Stimulated activated CD4-positive, alpha-beta T cell treated with anti-CD3 and anti-CD28 coated beads, Interleukin-2, amount 100 ng/mL, for 4 hours (primary cell): ENCODE measurements at places on chromosomes 5 and 9.

DNA sequence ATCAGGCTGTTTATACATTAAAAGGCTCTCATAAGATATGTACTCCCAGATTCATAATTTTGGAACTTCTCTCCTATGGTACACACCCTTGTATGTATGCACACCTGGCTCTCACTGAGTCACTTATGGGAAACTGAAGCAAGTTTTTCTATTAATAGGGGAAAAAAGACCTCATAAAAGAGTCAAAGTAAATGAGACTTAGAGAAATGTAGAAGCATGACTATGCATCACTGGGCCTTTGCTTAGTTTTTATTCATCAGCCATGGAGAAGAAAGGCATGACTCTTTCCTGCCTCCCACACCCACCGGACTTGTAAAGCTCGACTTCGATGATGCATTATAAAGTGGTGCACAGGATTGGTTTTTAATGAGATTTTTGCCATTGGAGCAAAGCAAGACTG, 28.2 kb downstream of the MTAP start:
- DNase-seq, result no peak

DNA sequence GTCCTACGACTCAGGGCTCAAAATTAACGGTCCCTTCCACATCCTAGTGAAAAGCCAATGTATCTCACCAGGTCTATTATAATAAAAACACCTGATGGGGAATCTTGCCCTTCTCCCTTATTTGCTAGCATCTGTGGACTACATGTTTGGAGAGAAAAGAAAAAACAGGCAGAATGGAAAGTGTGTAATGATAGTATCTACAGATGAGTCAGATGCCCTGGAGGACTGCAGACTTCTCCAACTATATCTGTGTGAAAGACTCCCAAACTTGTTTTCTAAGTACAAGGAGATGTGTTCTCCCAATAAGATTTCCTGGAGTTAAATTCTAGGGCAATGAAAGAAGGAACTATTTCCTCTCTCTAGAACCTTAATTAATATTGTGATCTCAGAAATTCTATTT, 66.0 kb downstream of the FOXB2 start:
- no peak for DNase-seq

DNA sequence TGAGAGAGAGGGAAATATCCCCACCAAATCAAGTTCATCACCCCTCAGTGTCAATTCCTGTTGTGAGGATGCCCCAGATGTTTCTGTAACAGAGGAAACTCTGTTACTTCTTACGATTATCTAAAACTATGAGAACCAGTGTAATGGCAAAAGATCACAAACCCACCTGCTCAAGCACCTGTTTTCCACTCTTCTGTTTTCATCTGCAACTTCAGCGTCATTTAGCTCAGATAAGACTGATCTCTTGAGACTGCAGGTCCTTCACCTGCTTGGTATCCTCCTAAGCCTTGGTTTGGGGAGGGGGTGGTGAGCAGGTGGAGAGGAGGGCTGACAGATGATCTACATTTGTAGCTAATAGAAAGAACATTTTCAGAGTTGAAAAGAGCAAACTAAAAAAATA, 229.3 kb downstream of the SLF1 start:
- DNase-seq, result no peak

DNA sequence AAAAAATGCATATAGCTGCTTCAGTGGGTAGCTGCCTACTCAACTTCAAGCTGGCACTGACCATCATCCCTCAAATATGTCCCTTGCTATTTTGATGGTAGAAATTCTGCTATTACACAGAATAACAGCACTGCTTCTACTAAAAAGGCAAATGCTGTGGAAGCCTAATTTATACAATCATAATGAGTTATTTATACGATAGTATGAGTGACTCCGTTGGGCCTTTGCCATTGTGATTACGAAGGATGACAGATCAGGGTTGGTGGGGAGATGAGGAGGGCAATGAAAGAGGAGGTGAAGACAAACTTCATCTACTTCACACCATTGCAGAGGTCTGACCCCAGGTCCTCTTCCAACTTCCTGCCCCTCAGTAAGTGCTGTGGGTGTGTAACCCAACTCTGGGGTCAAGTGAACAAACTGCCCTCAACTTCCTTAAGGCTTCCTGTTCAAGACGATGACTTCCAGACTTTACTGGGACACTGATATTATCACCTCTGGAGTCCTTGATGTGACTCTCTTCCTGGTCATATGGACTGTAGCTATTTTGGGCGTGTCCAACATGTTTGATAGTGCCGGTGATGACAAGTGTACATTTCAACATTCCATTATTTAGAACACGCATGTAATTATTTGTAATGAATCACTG, 74.1 kb upstream of the RPS23 start:
- DNase-seq, result no peak

DNA sequence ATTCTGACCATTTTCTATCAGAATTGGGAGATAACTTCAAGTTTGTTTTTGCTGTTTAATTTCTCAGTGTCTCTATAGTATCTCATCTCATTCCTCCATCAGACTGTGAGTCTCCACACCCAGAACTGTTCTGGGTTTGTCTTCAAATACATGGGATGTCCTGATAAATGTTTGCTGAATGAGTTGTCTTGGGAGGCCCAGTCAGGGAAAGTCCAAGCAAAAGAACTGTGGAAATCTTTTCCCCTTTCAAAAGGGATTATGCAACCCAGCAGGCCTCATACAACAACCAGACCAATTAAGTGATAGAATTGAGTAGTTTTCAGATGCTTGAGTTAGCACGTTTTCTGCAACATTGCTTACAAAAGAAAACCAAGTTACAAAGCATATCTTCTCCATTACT, 324.4 kb downstream of the BRINP1 start:
- no peak for DNase-seq

- DNase-seq, result no peak
These were observed 6.9 kb downstream of the PCDHGA12 start for GRCh38 chr5:141437221-141437620.

GRCh38 chr9:18629136-18629535, 155.2 kb downstream of the ADAMTSL1 start:
- no peak for DNase-seq

DNA sequence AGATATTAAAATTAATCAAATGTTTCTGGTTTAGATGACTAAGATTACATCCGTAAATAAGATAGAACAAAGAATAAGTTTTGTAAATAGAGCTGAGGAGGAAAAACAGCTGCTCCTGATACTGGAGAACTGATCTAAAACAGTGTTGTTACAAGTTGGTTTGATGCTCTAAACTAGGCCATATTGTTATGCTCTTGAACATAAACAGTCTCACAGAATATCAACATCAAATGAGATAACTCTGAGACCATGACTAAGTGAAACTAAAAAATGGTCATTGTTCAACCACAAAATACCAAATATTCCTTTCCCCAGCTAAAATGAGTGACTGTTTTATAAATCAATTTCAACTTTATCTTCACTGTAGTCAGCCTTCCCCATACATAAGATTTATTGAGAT, 16.5 kb upstream of the SRFBP1 start:
- no peak for DNase-seq

DNA sequence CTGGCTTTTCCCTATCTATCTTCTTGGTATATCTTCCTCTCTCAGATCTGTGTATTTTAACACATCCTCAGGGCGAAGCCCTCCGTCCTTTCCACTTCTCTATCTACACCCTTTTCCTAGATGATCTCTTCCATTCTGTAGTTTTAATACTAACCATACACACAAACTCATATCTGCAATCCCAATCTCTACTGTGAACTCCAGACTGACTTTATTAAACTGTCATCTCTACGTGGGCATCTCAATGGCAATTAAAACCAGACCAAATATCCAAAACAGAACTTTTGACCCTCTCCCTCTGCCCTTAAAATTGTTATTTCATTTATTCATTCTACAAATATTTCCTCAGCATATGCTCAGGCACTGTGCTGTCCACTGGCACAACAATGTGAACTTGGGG, 7.1 kb downstream of the FNIP1 start:
- no peak for DNase-seq

DNA sequence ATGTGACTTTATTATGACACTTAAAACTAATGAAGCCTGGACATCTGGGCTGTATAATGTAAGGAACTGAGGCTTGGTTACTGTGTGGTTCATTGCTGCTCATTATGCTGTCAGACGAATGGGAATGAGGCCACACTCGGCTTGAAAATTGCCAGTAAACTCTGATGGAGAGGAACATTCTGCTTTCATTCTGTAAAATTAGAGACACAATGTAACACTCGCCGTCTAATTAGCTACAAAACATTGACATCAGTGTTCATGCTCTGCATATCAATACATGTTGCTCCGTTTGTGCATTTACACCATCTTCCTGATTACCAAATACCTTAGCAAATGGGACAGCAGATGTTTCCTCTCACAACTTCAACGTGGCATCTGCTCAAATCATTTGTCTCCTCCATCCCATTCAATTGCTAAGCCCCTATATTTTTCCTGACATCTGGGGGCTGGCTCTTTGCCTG, 133.0 kb downstream of the SLC28A3 start:
- no peak for DNase-seq

GRCh38 chr5:111144352-111144930, 52.3 kb downstream of the WDR36 start:
- DNase-seq, result no peak

- DNase-seq, result no peak
These were observed 115.9 kb downstream of the ACTBL2 start for GRCh38 chr5:57366744-57367143.

DNA sequence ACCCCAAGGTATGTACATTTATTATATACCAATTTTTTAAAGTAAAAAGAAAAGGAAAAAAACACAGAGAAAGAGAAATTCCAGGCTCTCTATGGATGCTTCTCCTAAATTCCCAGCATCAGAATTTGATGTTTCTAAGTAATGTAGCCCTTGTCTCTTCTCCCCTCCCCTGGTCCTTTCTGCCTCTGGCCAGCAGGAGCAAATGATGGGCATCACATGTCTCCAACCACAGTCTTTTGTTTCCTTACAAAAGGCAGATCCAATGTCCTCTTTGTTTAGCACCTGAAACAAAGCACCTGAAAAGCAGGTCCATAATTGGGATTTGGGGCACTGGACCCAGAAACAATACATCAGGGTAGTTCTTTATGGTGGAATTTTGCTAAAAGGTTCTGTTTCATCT, 50.4 kb upstream of the APC start:
- DNase-seq, result no peak

DNA sequence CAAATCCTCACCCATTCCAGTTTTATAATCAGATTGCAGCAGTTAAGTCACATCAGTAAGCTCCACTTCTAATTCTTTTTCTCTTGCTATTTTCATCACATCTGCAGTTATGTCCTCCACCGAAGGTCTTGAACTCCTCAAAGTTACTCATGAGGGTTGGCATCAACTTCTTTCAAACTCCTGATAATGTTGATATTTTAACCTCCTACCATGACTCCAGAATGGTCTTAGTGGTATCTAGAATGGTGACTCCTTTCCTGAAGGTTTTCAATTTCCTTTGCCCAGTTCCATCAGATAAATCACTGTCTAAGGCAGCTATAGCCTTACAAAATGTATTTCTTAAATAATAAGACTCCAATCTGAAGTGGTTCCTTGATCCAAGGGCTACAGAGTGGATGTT, 53.8 kb upstream of the EDIL3 start:
- DNase-seq, result no peak

- no peak for DNase-seq
These were observed 250.5 kb upstream of the PDE4D start for GRCh38 chr5:60143942-60144549.

GRCh38 chr9:127005770-127006314, 91.3 kb downstream of the RALGPS1 start:
- DNase-seq, result no peak

GRCh38 chr5:176901260-176902101, 2.3 kb upstream of the HK3 start:
- no peak for DNase-seq

DNA sequence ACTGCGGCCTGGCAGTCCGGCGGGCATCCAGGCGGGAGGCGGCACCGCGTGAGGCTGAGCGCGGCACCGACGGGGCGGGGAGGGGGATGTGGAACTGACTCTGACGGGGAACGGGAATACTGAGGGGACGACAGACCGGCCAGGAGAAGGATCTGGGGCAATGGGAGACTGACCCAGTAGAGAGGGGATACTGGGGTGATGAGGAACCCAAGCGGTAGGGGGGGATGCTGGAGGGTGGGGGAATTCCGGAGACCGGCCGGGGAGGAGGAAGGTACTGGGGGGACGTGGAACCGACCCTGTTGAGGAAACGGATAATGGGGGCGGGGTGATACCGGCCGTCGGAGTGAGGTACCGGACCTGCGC, 423 bp downstream of the IPPK start:
- DNase-seq, result peak; percentile 4

DNA sequence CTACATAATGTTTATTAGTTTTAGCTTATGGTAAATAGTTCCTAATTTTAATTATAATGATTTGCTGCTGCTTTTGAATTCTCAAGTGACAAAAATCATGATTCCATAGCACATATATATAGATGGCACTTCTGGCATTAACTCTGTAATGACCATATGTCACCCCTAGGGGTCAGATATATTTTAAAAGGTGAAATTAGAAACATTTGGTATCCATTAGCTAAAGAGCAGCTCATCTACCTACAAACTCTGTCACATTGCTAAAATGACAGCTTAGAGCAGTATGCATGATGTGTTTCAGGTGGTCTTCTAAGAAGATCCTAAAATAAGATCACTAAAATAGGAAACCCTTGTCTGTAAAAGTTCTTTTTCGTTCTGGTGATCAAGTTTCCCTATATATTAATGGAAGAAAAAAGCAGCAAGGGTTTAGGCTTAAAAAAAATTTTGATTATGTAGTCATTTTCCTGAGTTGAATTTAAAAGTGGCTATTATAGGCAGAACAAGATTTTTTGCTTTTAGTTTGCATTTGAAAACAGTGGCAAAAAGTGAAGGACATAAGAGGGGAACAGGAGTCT, 157.7 kb upstream of the POU5F2 start:
- DNase-seq, result no peak

GRCh38 chr5:150401376-150402228, 11.1 kb downstream of the CD74 start:
- DNase-seq, result no peak

GRCh38 chr5:112403069-112403468, 16.0 kb downstream of the EPB41L4A start:
- DNase-seq, result no peak

DNA sequence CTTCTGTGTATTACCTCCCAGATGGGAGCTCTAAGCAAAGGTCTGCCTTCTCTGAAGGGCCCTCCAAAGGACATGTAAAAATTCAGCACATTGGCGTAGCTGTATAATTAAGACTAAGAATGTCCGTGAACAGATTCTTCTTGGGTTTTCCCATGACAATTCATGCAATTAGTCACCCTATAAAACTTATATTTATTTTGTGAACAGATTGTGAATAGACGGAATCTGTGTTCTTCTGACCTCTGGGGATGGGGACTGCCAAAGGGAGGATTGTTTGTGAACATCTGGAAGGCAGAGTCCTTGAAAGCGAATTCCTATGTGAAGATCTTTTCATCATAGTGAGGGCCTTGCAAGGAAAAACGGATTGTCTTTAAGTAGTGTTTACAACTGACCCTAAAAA, 111.3 kb downstream of the EGFLAM start:
- DNase-seq, result no peak

DNA sequence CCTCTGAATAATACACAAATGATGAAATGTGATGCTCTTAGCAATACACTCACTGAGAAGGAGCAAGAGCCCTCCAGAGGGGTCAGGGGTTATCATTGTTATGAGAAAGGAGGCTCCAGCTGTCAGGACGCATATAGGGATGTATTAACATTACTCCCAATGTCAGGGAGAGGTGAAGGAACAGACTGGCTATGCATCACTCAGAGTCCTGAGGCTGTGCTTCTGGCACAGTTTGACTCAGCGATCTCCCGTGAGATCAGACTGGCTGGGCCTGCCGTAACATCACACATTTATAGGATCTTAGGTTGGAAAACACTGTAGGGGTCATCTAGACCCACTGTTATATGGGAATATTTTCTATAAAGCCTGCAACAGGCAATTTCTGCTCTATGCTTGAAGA, 226.5 kb upstream of the GLRA1 start:
- DNase-seq, result no peak

- DNase-seq, result no peak
These were observed 1179.3 kb upstream of the CDH9 start for GRCh38 chr5:28217695-28218094.
